Stimulated activated CD4-positive, alpha-beta T cell treated with anti-CD3 and anti-CD28 coated beads, Interleukin-4, amount 100 ng/mL, for 4 hours (primary cell): ENCODE measurements at places on chromosomes 4 and X.
A peak's percentile ranks its signal among the peaks of the same experiment; 100 is the strongest.

- no peak for DNase-seq
These were observed 115.4 kb downstream of the EFNB1 start for GRCh38 chrX:68944211-68944610.

DNA sequence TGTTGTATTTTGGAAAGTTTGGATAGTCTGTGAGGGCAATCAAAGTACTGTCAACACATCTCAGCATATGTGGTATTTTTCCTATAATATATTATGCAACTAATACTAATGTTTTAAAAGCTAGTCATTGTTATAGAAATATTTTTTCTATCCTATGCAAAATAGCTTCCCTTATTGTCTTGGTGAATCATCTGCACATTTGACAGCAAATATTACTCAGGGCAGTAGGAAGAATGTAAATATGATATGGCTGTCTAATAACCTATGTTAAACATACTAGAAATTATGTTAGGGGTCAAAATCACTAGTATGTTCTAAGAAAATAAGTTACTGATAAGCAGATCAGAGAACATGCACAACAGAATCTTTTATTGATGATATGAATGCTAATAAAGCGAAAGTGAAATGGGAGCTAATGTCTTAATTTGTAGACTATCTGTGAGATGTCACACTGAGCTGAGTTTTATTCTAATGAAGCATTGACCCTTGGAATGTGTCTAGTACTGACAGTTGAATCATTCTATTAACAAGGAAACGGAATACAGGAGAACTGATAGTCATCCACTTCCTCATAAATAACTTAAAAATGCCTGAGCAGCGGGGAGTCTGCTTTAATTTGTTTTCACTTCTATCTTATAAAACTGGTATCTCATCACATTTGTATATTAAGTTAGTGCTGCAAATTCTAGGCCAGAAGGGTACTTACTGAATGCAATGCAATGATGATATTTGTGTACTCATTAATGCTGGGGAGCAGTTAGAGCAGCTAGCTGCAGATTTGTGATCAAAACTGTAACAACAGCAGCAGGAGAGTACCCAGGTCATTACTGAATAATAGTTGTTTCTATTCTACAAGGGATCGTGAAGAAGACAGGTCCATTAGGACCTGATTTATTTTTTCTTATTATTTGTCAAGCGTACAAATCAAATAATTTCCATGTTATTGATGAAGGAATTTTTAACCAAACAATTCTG is 440.3 kb upstream of the AADAT start:
- no peak for DNase-seq

GRCh38 chrX:40008791-40009461 is 88.8 kb downstream of the BCOR start:
- DNase-seq, result peak; percentile 44

- DNase-seq, result no peak
These were observed 435.0 kb downstream of the MAGEE1 start for GRCh38 chrX:76862509-76862908.

- DNase-seq, result no peak
These were observed 1.8 kb downstream of the ABCD1 start for GRCh38 chrX:153726286-153727122.

DNA sequence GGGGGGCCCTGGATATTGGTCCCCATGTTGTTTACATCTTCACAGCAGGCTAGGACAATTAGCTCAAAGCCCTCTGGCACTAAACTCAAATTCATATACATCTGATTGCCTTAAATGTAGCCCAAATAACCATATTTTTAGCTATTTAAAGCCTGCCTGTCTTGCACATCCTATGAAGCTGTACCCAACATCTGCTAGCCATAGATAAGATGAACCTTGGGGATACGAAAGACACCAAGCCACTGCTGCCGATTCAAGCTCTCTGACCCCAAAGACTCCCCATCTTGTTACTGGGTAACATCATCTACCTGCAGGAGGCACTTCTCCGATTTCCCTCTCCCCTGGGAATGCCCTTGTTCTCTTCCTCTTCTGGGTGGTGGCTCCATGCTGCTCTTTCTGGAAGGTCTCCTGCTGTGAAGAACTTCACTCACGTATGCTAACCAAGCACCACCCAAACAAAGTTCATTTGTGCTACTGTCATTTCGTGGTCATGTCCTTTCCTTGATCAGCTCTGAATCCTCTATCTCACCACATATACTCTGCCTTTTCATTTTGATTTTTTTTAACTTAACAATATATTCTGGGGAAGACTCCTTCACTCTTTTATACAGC is 107.7 kb upstream of the ATXN3L start:
- no peak for DNase-seq

GRCh38 chrX:12401252-12401651 is 263.0 kb downstream of the FRMPD4 start:
- DNase-seq, result no peak
